NCI-H2081 (cell line): ENCODE measurements at places on chromosomes 13 and 19.

DNA sequence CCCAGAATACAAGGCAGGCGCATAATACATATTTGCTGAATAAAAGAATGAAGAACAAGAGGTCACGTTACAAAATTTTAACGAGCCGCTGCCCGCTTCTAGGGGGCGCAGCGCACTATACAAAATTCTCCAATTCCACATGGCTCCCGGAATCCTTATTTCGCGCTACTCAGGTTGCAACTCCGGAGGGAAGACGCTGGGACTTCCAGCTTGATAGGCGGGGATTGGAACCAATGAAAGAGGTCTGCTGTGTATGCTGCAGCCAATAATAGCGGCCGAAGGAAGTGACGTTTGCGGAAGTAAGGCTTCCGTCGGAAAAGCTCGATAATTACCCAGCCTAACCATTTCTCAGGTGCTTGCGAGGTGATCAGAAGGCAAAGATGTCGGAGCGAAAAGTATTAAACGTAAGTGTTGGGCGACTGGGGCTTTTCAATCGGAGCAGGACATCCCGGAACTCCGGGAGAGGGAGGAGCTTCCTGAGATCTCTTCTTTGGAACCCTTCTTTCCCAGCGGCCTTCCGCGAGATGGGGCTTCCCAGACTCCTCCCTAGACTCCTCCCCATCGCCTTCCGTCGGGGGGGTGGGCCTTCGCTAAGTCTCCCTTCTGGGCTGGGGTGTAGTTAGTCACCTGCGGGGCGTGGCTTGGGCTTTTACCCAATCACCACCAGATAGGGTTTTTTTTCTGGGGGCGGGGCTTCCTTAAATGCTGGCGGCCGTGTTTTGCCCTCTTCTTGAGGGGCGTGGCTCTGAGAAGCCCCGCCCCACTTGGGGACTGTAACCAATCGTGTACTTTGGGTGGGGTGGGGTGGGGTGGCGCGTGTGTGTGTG, at the start of gene YJU2:
Gene YJU2 (plus strand): TSS at position 314 of the 827 bp plus-strand sequence. CDS start 67 bp downstream, at position 381.
- DNase-seq: peak; percentile 100

GRCh38 chr19:18946918-18947317, 5.9 kb upstream of the HOMER3 start:
- no peak for DNase-seq

DNA sequence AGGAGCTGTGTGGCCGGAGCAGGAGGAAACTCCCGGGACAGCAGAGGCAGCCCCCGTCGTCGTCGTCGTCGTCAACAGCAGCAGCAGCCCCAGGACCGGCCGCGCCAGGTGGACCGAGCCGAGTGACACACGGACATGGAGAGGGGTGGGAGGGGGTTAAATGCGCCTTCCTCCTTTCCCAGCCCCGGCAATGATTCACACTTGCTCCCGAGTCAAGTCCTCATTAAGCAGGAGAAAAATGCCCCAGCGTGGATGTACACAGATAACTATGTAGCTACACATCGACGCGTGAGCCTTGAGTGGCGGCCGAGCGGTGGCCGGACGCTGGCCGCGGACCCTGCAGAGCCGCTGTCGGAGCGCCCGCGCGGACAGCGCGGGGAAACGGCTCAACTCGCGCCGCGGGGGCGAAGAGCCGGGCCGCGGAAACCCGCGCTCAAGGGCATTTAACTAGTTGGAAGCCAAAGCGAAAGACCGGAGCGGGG, 645 bp downstream of the UBL3 start:
- no peak for DNase-seq

GRCh38 chr13:24709186-24709913, 29.1 kb downstream of the ATP12A start:
- no peak for DNase-seq

GRCh38 chr13:102298051-102298450, 103.8 kb downstream of the FGF14 start:
- DNase-seq: no peak

DNA sequence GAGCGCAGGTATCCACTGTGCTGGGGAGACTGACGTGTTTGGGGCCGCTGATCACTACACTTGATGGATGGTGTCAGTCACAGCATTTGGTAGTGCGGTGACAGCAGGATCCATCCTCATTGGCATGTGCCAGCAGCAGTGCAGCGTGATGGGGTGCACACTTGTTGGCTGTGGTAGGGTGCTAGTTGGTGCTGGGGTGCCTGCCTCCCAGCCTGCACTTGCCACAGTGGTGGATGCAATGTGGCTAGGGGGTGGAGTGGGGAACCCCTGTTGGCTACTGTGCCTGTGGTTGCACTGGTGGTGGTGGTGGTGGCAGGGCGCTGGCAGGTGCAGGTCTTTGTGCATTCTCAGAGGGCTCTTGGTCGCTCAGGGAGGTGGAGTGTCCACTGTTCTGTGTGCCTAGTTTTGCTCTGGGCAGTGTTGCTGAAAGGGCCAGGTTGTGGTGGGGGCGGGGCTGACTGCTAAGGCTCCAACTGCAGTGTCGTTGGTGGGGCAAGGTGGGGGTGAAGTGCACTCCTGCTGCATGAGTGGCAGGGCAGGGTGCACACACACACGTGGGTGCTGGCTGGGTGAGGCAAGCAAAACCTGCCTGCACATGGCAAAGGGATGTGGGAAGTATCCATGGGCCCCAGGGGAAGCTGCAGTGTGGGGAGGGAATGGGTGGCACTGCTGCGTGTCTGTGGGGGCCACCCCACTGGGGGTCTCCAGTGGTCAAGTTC, 84.8 kb downstream of the ZMYM2 start:
- DNase-seq: no peak

DNA sequence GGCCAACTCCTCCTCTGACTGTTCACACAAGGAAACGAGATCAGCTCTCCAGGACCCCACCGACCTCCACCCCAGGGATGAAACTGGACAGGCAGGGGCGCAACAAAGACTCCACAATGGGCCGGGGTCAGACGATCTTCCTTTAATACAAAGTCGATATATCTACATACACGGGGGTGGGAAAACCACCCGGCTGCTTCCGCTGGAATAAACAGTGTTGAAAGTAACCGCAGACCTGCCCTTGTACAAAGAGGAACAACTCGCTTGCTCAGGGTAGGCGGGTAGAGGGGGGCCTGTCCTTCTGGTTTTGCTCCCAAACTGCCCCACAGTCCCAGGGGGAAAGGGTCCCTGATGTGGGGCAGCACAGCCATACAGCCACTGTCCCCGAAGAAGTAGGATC, 135.2 kb downstream of the PTPRS start:
- DNase-seq: no peak

- DNase-seq: peak; percentile 63
These were observed 279.8 kb downstream of the DNAJC15 start for GRCh38 chr13:43303033-43303729.

- no peak for DNase-seq
These were observed 184.2 kb downstream of the PTPRS start for GRCh38 chr19:5156231-5156986.

DNA sequence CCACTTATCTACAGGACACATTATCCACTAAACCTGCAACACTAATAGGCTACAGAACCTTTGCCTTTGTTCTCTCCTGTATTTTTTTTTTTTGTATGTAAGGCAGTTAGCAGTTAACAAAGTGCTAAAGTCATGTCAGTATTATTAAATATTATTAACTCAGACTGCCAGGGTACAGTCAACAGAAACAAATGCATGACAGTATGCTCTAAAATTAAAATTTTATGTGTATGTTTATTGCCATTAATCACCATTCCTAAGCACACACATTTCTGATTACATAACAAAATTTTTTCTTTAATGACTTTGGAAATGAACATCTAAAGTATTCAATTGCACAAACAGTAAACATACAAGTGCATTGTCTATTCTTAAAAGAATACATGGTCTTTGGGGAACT, 41.7 kb downstream of the XPO4 start:
- DNase-seq: no peak

- DNase-seq: no peak
These were observed 49.3 kb downstream of the NDFIP2 start for GRCh38 chr13:79530270-79530669.

GRCh38 chr13:66922444-66922843, 307.7 kb downstream of the PCDH9 start:
- no peak for DNase-seq

GRCh38 chr13:23898101-23898500, 799 bp upstream of the C1QTNF9B start:
- DNase-seq: no peak
